Stimulated activated CD4-positive, alpha-beta T cell treated with anti-CD3 and anti-CD28 coated beads, TNF-alpha, amount 100 ng/mL, for 4 hours (primary cell): ENCODE measurements at places on chromosomes 3 and 15.
A peak's percentile ranks its signal among the peaks of the same experiment; 100 is the strongest.

- DNase-seq = no peak
These were observed 15.8 kb downstream of the TGM4 start for GRCh38 chr3:44890258-44890657.

GRCh38 chr3:197888511-197888910 is 61.5 kb upstream of the RPL35A start:
- DNase-seq = no peak

DNA sequence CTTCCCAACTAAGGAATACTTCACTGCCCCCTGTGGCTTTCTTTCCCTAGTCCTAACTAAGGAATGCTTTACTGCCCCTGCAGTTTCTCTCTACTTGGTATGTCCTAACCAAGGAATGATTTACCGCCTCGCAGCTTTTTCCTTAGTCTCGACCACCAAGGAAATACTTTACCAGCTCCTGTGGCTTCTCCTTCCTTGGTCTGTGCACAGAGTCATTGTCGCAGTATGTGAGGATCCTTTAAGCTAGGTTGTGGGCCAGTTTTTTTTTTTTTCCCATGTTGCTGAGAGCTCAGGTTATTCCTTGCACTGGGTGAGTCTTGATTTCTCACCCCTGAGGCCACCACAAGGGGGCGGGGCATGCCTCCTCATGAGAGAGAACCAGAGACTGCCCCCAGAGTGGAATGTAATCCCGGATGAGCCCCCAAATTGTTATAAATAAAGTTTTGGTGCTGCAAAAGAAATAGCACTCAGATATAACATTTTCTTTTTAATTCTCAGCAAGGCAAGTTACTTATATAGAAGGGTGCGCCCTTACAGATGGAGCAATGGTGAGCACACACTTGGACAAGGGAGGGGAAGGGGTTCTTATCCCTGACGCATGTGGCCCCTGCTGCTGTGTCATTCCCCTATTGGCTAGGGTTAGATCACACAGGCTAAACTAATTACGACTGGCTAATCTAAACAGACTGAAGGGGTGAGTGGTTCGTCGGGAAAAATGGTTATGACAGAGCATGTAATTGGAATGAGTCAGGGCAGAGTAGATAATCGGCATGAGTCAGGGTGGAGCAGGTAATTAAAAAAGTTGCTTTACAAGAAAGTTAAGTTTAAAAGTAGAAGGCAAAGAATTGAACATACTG is 27.0 kb downstream of the NDUFB4 start:
- DNase-seq = no peak

- DNase-seq = no peak
These were observed 161.2 kb downstream of the FRMD5 start for GRCh38 chr15:44033894-44034293.

GRCh38 chr15:97037080-97037479 is 706.6 kb downstream of the NR2F2 start:
- no peak for DNase-seq

- DNase-seq = no peak
These were observed 55.2 kb downstream of the HMG20A start for GRCh38 chr15:77475898-77476297.

DNA sequence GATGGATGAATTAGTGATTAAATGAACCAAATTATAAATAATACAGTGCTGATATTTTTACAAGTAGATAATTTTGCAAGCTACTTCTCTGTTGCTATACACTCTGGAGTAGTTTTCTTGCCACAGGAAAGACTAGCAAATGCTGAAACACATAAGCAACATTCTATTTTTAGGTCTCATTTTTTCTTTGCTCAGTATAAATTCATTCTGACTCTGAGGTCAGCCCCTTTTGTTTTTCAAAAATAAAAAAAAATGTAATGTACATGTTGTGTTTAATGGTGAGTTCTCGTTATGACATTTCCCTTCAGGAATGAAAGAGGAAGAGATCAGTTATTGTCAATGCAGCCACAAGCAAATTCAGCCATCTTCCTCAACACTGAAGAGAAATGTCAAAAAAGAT is 24.9 kb downstream of the GJD2 start:
- no peak for DNase-seq

DNA sequence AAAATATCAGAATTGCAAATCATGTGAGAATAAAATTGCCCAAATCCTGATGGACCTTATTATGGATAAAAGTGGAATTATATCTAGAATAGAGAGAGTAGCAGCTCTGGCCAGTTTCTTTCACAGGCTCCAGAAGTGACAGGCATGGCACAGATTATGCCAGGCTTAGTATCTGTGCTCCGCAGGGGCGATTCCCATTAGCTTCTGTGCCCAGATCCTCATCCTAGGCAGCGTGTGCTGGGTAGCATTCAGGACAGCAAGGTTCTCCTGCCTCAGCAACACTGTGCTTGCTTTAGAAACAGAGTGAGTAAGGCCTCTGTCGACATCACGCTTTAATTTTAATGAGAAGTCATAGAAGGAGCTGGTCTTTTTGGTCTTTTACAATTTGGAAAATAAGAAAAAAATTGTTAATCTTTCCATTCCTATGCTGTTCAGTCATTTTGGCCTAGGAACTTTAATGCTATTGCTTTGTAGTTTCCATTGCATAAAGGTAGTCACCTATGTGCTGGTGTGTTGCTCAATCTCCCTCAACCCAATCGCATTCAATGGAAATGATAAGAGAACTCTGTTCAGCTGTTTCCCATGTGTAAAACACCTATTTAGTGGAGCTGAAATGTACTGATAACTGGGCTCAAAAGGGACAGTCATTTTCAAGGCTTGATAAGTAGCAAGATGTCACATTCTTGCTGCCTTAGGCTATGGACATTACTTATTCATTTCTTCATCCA is 770.1 kb downstream of the AGBL1 start:
- DNase-seq = no peak

- no peak for DNase-seq
These were observed 128.2 kb downstream of the SOX2 start for GRCh38 chr3:181839916-181840297.

GRCh38 chr15:62749036-62749815 is 293.3 kb upstream of the TPM1 start:
- DNase-seq = no peak

- DNase-seq = no peak
These were observed 65.1 kb downstream of the GLCE start for GRCh38 chr15:69225355-69226022.

GRCh38 chr15:39246523-39246922 is 334.4 kb upstream of the THBS1 start:
- no peak for DNase-seq

DNA sequence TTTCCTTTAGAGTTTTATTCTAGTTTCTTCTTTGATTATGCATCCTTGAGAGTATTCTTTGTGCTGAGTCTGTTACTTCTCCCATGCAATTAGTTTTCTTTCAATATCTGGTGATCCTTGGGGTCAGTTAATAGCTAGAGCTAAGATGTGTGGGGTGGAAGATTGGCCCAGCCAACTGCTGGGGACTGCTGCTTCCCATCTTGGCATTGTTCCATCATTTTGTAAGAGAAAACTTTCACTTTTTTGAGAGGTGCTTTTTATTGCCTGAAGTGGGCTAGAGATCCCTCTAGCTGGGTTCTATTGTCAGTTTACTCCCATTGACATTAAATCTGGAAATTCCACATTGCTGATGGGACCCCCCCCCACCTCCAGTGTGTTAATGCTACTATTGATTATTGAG is 15.4 kb downstream of the BCL2L10 start:
- DNase-seq = no peak

GRCh38 chr3:149894205-149894604 is 76.5 kb downstream of the PFN2 start:
- no peak for DNase-seq

- DNase-seq = peak; percentile 29
These were observed 42.9 kb downstream of the IDH2 start for GRCh38 chr15:90059208-90059985.

DNA sequence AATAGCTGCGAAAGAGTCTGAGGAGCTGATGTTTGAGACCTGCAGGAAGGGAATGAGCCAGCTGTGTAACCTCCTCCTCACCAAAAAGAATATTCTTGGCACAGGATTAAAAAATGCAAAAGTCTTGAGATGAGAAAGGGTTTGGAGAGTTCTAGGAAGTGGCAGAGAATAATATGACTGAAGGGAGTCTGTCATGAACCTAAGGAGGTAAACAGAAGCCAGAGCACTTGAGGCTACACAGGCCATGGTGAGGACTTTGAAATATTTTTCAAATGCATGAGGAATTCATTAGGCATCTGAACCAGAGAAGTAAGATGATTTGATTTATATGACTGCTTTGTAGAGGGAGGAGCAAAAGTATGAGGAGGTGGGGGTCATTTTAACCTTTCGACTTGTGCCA is 347.8 kb downstream of the EPHA3 start:
- DNase-seq = no peak

DNA sequence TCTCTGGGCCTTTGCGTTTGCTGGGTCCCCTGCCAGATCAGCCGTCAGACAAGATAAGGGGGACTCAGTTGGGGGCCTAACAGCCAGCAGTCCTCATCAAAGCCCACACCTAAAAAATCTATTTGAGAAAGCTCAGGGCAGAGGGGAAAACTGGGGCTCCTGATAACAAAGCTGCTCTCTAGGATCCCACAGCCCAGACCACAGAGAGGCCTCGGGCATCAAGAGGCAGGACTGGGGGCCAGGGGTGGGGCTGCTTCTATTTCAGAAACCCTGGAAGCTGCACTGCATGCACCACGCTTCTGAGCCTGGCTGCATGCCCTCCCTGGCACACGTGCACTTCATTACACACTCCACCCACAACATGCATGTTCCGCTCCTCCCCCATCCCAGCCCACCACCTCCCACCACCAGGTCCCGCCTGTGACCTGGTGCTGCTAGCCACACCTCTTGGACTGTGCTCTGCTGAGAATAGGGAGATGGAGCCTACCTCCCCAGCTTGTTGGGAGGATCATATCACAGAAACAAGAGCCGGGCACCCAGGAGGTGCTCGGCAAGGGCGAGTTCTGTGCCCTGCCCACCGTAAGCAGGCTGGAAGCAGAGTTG is 26.6 kb downstream of the FBLN2 start:
- DNase-seq = no peak

GRCh38 chr15:89898614-89899294 is 5.0 kb upstream of the AP3S2 start:
- DNase-seq = peak; percentile 7

- no peak for DNase-seq
These were observed 43.6 kb downstream of the FOXB1 start for GRCh38 chr15:60047701-60048100.

- no peak for DNase-seq
These were observed 928.0 kb upstream of the ALCAM start for GRCh38 chr3:104438706-104439105.
